ENCODE measurements at places on chromosomes 3 and 15.

DNA sequence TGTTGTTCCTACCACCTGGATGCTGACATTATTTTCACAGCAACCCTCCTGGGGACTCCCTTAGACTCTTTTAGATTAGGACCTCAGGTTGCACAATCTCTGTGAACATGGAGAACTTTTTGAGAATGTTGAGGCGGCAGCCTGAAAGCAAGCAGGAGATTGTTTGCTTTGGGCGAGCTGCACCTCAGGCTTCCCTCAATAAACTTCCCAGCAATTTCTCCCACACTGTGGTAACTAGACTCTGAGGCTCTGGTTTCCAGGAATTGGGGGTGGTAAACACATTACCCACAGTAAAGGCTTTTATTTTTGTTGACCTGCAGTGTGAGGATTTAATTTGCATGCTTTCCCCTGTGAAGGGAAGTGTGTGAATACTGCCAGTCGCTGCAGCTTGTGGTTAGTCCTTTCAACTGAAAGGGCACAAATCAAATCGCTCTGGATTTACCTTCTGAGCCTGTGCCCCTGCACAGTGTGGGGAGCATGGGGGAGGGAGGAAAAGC lies 35.2 kb upstream of the SIAH2 start:
- no peak for DNase-seq

DNA sequence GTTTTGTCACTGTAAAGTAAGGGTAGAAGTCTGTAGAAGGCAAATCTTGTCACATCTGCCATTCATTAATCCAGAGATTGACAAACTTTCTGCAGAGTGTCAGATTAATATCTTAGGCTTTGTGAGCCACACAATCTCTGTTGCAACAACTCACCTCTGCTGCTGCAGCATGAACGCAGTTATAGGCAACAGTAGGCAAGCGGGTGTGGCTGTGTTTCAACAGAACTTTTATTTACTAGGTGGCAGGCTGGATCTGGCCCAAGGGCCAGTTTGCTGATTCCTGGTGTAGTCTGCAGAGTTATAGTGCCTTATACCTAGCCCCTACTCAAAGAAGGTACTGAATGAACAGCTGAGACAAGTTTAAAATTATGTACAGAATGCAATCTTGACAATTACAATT lies 396.7 kb downstream of the FOXP1 start:
- DNase-seq = no peak

GRCh38 chr15:33021806-33022389 lies 172.6 kb downstream of the FMN1 start:
- DNase-seq = peak; percentile 60

GRCh38 chr3:79063624-79064023 lies 704.2 kb downstream of the ROBO1 start:
- no peak for DNase-seq

DNA sequence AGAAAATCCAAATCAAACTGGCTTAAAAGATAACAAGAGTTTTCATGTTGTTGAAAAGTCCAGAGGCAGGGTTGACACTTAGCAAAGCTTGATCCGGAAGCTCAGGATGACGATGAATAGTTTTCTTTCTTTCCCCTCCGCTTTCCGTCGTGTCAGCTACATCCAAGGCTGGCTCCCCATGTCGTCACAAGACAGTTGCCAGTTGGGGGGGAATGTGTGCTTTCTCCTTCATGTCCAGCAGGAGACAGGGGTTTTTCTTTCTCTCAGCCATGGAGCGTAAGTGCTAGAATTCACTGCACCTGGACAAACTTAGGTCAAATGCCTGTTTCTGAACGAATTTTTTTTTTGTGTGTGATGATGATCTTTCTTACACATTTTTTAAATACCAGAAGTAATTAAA lies 273.8 kb upstream of the RGMA start:
- no peak for DNase-seq

DNA sequence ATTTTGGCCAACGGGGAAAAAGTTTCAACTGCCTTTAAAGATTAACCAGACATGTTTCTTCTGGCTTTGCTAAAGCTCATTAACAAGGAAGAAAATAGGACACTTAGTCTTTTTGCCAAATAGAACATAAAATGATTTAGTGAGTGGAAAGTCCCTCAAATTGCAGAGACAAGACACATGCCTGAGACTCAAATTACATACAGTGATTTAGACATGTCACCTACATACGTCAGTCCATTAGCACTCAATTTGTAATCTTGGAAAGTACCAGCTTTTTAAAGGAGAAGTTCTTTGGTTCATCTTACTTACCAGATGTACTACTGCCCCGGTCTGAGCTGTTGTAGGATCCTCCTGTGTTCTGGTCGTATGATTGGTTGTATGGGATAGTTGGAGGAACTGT lies 1134.2 kb downstream of the ROBO1 start:
- DNase-seq = no peak

DNA sequence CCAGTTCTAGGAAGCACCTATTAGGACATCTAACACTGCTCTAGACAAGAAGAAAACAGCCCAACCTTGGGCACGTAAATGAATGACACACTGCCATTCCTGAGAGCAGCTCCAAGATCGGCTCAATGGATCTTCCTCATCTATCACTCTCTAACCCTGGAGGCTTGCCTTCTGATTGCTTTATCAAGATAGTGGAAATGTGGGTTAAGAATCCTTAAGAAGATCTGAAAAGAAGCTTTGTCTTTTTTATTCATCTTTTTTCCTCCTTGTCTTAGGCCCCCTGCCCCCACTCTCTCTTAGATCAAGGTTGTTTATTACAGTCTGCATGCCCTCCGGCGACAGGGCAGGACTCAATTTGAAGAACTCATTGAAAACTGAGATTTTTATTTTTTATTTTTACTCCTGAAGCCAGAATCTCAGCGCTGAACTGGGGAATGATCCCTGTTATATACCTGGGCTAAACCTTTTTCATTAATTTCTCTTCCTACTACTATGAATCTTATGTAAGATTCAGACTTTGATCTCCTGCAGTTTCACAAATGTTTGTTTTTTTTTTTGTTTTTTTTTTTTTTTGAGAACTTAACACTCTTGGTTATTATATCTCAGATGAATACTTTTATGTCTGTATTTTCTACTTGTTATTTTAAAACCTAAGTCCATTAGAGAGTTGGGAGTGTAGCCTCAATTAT lies 219.5 kb downstream of the SV2B start:
- DNase-seq = no peak

DNA sequence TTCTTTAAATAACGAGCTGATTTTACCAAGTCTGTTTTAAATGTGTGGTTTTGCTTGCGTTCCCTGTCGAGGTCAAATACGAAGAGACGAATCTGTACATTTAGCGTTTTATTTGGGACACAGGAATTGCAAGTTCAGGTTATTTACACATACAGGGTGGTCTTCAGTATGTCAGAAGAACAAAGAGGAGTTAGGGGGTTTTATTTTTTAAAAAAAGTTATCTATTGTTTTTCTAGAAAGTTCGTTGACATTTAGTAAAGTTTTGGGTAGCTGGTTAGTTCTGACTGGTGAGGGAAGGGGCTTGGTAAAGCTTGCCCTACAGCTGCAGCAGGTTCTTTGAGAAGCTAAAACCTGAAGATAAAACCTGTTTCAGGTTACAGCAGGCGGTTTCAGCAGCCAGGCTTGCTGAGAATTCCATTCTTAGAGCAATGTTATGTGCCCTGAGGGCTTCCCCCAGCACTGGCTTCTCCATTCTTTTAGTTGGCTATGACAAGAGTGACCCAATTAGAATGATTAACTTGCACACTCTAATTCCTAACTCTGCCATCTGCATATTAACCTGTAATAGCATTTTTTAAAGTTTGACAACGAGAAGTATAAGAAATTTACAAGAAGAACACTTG lies 815 bp upstream of the ZNF280D start:
- no peak for DNase-seq

- no peak for DNase-seq
Observed at GRCh38 chr3:44918087-44918486, 43.7 kb downstream of the TGM4 start.

DNA sequence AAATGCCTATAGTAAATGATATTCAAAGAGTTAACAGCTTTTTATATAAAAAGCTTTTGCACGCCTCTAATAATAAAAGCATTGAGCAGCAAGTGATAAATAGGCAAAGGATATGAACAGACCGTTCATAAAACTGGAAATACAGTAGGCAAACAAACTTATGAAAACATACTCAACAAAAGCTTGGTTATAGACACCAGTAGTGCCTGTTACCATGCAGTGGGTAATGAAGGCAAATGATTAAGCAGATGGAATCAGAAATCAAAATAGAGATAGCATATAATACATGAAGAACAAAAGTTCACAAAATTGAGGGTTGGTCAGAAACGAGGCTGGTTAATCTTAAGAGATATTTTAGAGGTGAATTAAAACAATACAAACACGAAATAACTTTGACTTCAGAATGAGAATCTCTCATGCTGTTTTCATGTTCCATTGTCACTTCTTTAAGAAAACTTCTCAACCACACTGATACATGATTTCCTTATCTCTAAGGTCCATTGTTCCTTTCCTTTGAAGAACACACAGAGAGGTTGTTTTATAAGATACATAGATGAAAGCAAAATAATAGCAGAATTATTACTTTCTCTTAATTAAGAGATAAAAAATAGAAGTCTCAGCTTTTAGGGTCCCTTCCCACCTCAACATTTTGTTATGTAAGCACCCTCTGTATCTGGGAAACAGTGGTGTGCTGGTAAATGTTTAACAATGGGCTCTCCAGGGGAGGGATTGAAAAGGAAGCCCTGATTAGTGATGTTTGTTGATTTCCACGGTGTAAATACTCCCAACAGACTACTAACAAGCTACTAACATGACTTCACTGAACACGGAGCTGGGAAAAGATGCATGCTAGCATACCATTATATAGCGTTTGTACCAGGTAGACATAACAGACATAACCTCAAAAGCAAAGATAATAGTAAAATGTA lies 12.6 kb downstream of the RASGRP1 start:
- no peak for DNase-seq

DNA sequence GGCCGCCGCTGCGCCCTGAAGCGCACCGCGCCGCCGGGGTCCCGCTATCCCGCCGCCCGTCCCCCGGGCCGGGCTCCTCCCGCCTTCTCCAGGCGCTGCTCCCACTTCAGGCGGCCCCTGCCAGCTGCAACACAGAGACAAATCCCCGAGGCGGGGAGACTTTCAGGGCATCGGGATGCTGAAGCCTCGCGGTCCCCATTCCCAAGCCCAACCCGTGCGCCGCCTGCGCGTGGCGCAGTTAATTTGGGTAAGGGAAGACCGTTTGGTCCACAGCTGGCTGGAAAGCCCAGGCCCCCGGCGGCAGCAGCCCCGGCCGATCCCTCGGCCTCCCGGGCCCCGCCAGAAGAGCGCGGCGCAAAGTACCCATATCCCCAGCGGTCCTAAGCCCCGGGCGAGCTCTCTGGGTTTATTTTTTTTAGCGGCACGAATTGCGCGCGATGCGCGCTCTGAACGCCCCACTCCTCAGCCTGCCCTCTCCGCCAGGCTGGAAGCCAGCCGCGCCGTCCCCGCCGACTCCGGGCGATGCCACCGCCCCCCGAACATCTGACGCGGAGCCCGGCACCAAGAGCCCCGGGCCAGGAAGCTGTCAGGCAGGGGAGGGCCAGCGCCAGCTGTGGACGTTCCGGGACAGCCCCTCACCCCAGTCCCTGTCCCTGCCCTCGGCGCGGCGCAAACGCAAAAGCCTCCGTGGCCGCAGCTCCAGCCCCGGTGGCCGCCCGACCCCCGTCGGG lies 517 bp downstream of the FBN1 start:
- peak; percentile 55 for DNase-seq

- DNase-seq = peak; percentile 16
Observed at GRCh38 chr3:123656691-123657090, 71.8 kb upstream of the HACD2 start.

DNA sequence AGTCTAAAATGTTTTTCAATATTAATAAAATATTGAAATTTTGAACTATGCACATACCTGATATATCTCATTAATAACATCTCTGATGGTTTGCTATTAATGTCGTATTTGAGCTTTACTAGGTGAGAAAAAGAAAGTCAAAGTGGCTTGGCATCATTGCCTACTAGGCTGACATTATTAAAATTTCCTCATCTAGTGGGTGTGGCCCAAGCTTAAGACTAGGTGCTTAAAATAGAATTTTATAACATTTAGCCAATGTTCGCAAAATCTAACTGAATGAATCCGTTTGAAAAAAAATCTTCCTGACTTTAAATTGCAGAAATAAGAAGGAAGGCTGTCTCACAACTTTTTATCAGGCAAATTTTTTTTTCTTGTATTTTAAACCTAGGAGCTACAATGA lies 46.1 kb downstream of the ABI3BP start:
- no peak for DNase-seq

GRCh38 chr15:98002866-98003265 lies 42.4 kb downstream of the ARRDC4 start:
- DNase-seq = no peak

GRCh38 chr3:62103531-62103930 lies 269.8 kb downstream of the FEZF2 start:
- no peak for DNase-seq

- no peak for DNase-seq
Observed at GRCh38 chr3:60417576-60417975, 833.7 kb downstream of the FHIT start.

GRCh38 chr15:31957581-31957980 lies 72.7 kb upstream of the CHRNA7 start:
- no peak for DNase-seq

DNA sequence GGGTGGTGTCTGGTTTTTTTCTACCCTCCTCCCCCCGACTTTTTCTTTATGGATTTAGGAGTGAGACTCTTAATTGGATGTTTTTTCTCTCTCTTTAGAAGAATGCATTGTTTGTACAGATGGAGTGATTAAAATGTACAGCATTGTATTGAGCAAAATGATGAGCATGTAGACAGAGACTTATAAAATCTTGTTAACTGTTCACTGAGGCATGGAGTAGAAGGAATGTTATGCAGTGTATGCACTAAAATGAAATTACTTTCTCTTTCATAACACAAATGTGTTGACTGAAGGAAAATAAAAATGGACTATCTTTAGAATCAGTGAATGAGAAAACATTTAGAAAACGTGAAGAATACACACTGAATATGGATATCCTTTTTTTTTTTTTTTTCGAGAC lies 39.8 kb downstream of the ZFAND6 start:
- no peak for DNase-seq

GRCh38 chr3:10599017-10599416 lies 93.6 kb upstream of the ATP2B2 start:
- no peak for DNase-seq

Data from hematopoietic multipotent progenitor cell treated with erythropoietin and hydrocortisone succinate and interleukin-3 and kit ligand, for 8 days (in vitro differentiated cells).